Progenitor cell of endocrine pancreas (in vitro differentiated cells): ENCODE measurements at places on chromosomes 7 and 10. TPM values are rescaled to one million over a fixed set of nuclear protein-coding genes. Genes with fewer than 3 reads are reported as not detected.

COBL gene
- 19.8 and 21.3 TPM in 2 replicates for total RNA-seq

TRIM4 gene
- total RNA-seq: 14.2 and 15.6 TPM in 2 replicates

MYH16 gene
- not detected in 2 replicates for total RNA-seq

TAX1BP1 gene
- 98.1 and 101 TPM in 2 replicates for total RNA-seq

VWA2 gene
- total RNA-seq: 12.1 and 12.4 TPM in 2 replicates

H2BK1 gene
- total RNA-seq: not detected in 2 replicates

GNGT1 gene
- not detected in 2 replicates for total RNA-seq

GRCh38 chr10:119120413-119120867 is 16.5 kb downstream of the DENND10 start:
- no peak overlapping the region for H3K27ac ChIP-seq
- no peaks in the 10 kb centered on the region for H3K27me3 ChIP-seq
- H3K4me1 ChIP-seq: no peaks in the 10 kb centered on the region
- H3K36me3 ChIP-seq: peaks cover 23% of the 10 kb centered on the region

- no peak for DNase-seq
- no peak overlapping the region for H3K4me3 ChIP-seq
- no peak overlapping the region for H3K27ac ChIP-seq
- H3K36me3 ChIP-seq: no peaks in the 10 kb centered on the region
- no peaks in the 10 kb centered on the region for H3K4me1 ChIP-seq
Observed at GRCh38 chr10:117768333-117769042, 225.9 kb downstream of the EMX2 start.

DNA sequence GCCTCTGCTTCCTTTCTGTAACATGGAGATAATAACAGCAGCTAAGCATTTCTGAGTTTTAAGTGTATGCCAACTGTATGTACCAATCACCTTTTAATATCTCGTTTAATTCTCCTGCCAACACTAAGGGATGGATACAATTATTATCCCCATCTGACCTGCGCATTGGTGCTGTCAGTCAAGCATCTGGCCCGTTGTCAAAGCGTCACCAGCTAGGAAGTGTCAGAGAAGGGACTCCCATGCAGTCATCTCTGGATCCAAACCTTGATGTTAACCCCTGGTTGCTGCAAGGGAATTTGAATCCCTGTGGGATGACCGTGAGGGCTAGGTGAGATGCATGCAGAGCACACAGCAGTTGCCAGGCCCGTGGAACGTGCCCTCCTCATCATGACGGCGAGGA is 506.8 kb downstream of the SDK1 start:
- H3K36me3 ChIP-seq: peaks cover 8% of the 10 kb centered on the region
- no peaks in the 10 kb centered on the region for H3K4me1 ChIP-seq
- no peak overlapping the region for H3K27ac ChIP-seq
- DNase-seq: no peak
- no peaks in the 10 kb centered on the region for H3K27me3 ChIP-seq

- no peak overlapping the region for H3K27ac ChIP-seq
- no peak overlapping the region for H3K4me3 ChIP-seq
- DNase-seq: no peak
- H3K36me3 ChIP-seq: no peaks in the 10 kb centered on the region
- no peaks in the 10 kb centered on the region for H3K4me1 ChIP-seq
Observed at GRCh38 chr10:128300290-128300824, 174.1 kb upstream of the MKI67 start.

GRCh38 chr7:1108264-1108920 is 20.5 kb downstream of the GPER1 start:
- H3K36me3 ChIP-seq: no peaks in the 10 kb centered on the region
- H3K27me3 ChIP-seq: no peaks in the 10 kb centered on the region
- DNase-seq: no peak
- no peak overlapping the region for H3K27ac ChIP-seq
- H3K4me1 ChIP-seq: peaks cover 7% of the 10 kb centered on the region
- no peak overlapping the region for H3K4me3 ChIP-seq

DNA sequence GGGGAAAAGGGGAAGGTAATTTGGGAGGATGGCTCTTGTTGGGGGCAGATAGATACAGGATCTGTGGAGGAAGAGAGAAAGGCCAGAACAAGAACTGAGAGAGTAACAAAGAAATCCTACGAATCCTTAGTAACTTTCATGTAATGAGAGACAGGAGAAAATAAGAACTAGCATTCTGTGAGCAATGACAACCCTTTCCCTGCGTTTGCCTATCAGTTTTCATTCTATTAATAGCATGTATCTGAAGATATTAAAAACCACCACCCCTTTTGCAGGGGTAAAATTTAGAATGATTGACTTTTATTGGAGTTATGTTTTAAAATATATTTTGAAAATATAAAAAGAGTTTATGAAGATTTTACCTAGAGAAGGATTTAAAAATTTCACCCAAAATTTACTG is 132.8 kb downstream of the ZEB1 start:
- H3K27me3 ChIP-seq: peaks cover 3% of the 10 kb centered on the region
- no peak for DNase-seq
- H3K4me1 ChIP-seq: no peaks in the 10 kb centered on the region
- H3K4me3 ChIP-seq: no peak overlapping the region
- H3K36me3 ChIP-seq: no peaks in the 10 kb centered on the region

- peaks cover 60% of the 10 kb centered on the region for H3K27me3 ChIP-seq
- DNase-seq: no peak
- peaks cover 1% of the 10 kb centered on the region for H3K36me3 ChIP-seq
- no peak overlapping the region for H3K4me3 ChIP-seq
Observed at GRCh38 chr10:133241501-133242205, 4.0 kb downstream of the VENTX start.

DNA sequence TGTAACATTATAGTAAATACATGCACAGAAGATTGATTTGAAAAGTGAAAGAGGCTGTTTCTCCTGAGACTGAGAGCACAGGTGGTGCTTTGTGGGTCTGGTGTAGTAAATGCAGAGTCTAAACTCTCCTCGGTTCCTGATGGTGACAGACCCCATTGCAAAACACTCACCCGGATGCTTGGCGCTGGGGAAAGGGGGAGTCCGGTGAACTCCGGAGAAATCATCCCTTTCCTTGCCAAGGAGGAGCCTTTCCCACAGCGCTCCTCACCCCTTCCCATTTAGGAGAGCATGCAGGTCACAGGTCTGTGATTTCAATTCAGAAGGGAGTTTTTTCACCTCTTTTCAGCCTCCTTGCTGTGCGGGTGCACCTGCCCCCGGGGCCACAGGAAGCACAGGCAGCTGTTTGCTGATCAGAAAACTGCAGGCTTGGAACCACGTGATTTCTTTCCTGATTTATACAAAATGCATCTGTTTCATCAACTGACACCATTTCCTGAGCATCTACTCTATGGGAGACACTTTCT is 75.6 kb upstream of the LYZL2 start:
- peaks cover 9% of the 10 kb centered on the region for H3K4me1 ChIP-seq
- H3K36me3 ChIP-seq: no peaks in the 10 kb centered on the region
- H3K4me3 ChIP-seq: no peak overlapping the region
- no peak overlapping the region for H3K27ac ChIP-seq

DNA sequence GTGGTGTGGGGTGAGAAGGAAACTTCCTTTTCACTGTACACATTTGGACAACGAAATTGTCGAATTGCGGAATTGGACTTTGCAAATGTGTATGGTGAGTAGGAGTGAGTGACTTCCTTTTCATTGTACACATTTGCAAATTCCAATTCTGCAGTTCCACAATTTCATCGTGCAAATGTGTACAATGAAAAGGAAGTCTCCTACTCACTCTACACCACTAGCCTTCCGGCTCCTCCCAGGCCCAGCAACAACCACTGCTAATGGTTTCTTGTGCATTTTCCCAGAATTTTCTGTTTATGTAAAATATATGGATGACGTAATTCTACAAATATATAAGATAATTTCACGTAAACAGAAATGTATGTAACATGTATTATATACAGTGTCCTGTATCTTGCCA is 118.5 kb downstream of the ARL4A start:
- no peak for DNase-seq
- H3K36me3 ChIP-seq: no peaks in the 10 kb centered on the region
- H3K27me3 ChIP-seq: no peaks in the 10 kb centered on the region
- H3K4me3 ChIP-seq: no peak overlapping the region
- H3K4me1 ChIP-seq: peaks cover 20% of the 10 kb centered on the region

DNA sequence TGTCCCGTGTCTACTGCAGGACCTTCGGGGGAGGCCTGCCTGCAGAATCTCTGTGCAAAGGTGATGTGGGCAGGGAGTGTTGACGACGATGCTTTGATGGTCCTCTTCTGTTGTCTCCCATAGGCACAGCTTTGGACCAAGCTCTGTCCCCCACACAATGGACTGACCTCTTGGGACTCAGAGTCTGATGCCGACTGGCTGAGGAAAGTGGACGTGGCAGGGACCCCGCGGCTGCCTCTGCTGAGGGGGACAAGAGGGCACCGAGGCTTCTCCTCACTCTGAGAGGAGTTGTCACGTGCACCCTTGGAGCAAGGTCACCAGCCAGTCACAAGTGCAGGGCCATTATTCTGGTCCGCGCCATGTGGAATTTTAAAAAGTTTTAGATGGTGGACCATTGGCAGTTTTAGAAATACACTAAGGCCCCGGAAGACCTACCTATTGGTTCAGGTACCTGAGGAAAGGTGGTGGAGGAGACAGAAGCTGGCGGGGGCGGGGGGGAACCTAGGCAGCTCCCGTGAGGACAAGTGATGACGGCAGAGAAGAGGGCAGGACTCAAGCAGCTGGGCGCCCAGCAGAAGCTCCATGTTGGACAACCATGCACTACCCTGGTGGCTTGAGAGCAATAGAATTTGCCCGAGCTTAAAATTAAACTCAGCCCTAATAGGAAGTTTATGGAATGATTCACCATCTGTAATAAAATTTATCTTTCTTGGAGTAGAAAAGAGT is 331.4 kb downstream of the PTPRN2 start:
- no peak overlapping the region for H3K27ac ChIP-seq
- no peak for DNase-seq
- H3K27me3 ChIP-seq: peaks cover 5% of the 10 kb centered on the region
- H3K4me1 ChIP-seq: no peaks in the 10 kb centered on the region
- H3K4me3 ChIP-seq: no peak overlapping the region
